Stimulated activated CD8-positive, alpha-beta memory T cell treated with anti-CD3 and anti-CD28 coated beads, Interleukin-15, amount 100 ng/mL, for 1 hour (primary cell): ENCODE measurements at places on chromosomes 12 and 14.

GRCh38 chr12:63023926-63024325 is 89.0 kb upstream of the PPM1H start:
- DNase-seq, result no peak

- DNase-seq, result no peak
These were observed 147.3 kb downstream of the ADGRD1 start for GRCh38 chr12:131101006-131101405.

- no peak for DNase-seq
These were observed at the start of gene LPAR5 for GRCh38 chr12:6635856-6636531. Gene LPAR5 (minus strand): TSS chr12:6635959. CDS start chr12:6621248, 14,711 bp downstream.

DNA sequence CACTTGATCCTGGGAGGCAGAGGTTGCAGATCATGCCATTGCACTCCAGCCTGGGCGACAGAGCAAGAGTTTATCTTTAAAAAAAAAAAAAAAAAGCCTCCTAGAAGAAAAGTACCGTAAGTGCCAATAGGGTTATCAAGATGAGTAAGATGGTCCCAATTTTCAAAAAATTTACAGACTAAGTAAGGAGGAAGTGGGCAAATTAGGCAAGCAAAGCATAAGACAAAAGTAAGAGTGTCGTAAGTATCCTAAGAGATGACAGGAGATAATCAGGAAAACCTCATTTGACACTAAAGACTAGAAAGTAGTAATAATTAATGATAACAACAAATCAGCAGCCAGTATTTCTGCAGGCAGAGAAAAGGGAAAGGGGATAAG is 12.2 kb downstream of the PYM1 start:
- DNase-seq, result no peak

DNA sequence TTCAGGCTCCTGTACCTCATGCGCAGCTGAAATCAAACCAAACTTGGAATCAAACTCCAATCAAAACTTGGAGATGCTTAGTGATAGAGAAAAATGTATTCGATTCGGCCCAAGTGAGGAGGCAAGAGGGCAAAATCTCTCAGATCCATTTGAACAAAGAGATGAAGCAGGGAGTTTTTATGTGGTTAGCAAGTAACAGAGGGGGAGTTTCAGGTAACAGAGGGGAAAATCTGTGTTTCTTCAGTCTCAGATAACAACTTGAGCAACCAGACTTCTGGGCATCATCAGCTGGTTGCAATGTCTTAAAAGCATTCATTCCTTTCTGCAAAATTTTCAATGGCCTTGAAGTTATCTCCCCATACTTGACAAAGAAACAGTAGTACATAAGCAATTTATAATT is 245.1 kb upstream of the AVPR1A start:
- no peak for DNase-seq

- DNase-seq, result no peak
These were observed 26.7 kb upstream of the LRTM2 start for GRCh38 chr12:1793426-1794210.

DNA sequence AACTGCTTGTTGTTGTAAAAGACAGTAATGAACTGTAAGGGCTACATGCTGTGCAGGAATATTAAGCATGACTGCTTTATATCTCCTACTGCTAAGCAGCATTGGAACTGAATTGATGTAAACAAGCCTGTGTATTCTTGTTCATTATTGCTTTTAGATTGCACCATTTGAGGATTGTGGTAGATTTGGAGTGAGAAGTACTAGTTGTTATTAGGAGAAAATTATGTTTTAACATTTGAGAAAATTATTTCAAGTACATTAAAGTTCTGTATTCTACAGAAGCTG is 212.7 kb downstream of the ERC1 start:
- no peak for DNase-seq

- no peak for DNase-seq
These were observed 4.3 kb upstream of the MMP19 start for GRCh38 chr12:55847033-55847432.

GRCh38 chr14:31920989-31921650 is 156.0 kb upstream of the ARHGAP5 start:
- DNase-seq, result no peak

- DNase-seq, result no peak
These were observed 122.5 kb downstream of the SLC15A5 start for GRCh38 chr12:16154990-16155389.

DNA sequence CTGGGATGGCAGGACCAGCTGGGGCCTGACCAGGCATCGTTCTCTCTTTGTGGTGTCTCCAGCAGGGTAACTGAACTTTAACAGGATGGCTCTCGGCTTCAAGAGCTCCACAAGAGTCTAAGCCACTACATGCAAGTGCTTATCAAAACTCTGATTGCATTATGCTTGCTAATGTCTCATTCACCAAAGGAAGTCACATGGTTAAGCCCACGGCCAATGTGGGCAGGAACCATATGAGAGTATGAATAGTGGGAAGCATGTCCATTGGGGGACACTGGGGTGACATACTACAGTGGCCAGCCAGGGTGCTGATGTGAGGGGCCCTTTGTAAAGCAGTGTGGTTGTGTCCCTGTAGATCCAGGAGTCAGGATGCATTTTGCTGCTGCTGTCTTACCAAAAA is 35.0 kb upstream of the KCNA5 start:
- no peak for DNase-seq

GRCh38 chr14:26338231-26338630 is 259.6 kb downstream of the NOVA1 start:
- no peak for DNase-seq

DNA sequence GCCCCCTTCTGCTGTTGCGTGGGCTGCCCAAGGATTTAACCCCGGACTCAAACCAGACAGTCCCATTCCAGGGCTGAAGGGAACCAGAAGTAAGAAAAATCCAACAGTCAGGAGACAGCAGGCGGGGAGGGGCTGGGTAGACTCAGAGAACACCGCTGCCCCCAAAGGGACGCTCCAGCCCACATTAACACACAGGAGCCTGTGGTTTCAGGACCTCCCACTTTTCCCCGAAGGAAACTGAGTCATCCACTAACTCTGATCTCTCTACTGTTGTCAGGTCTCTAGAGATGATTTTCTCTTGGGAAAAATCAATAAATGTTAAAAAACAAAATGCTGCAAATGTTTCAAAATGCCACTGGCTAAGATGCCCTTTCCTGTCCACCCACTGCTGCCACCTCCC is 41.6 kb downstream of the FBXO21 start:
- DNase-seq, result no peak

DNA sequence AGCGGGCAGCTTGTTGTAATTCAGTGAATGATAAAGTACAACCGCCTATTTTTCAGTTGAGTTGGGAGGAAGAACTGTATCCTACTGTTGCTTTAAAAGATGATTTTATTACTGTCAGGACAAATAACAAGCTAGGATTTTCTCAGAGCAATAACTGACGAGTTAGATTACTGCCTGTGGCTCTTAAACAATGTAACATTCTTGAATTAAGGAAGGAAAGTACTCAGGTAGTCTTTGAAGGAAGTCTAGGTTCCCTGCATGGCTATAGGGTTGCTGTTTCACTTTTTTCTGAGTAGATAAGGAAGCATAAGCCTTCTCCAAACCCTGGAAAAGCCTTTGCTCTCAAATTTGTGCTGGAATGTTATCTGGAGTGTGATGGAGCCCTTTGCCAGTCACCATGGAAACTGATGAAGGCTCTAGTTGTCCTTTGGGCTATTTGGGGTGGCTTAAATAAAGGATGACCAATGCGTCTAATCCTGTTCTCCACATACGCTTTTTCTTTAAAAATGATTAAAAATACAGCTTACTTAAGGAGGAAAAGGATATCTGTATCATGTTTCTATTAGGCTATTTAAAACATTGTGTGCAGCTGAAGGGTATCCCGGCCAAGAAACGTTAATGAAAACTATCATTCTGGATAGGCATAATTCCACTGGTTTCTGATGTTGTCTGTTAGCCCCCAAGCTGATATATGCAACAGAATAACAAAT is 17.7 kb downstream of the NUBPL start:
- no peak for DNase-seq

DNA sequence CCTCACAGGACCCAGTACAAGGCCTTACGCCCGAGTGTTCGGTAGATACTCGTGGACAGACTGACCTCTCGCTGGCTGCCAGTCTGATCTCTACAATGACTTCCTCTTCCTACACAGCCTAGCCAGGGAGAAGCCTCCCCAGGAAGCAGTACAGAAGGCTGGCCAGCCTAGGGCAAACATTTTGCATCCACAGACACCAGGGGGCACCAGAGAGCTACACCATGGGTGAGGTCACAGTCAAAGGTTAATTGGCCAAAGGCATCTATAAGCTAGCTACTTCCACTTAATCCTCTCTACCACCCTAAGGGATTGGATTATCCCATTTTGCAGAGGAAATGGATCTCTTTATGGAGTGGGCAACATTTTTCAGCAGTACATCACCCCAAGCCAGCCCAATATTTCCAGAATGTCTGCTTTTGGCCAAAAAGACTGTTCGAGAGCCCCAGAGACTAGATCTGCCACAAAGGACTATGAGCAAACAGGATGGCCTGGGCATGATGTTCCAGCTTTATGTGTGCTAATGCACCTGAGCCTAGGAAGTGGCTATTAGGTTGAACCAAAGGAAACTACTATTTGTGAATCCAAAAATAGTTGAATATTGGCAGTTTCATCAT is 14.6 kb upstream of the PNMA1 start:
- peak; percentile 86 for DNase-seq

DNA sequence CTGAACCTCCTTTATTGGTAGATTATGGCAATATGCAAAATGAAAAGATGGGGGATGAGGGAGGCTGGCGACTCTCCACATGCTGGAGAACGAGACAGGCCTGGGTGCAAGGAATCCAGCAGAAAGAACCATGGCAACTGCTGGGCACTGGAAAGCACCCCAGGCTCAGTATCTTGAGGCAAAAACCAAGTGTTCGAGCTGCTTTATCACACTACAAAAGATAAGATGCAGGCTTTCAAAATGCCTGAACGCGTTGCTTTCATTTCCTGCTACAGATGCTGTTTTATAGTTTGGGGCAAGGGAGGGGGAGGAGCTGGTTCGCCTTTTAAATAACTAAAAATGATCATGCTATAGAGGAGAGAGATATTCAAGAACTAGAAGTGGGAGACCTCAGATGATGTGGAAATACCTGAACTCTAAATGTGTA is 38.9 kb downstream of the NIN start:
- no peak for DNase-seq

GRCh38 chr14:32372154-32372553 is 43.1 kb downstream of the AKAP6 start:
- DNase-seq, result no peak

- no peak for DNase-seq
These were observed 9.4 kb downstream of the SART3 start for GRCh38 chr12:108551535-108551934.

- no peak for DNase-seq
These were observed 438.9 kb downstream of the ADAMTS20 start for GRCh38 chr12:43113135-43113534.

- DNase-seq, result no peak
These were observed 44.5 kb upstream of the ESRRB start for GRCh38 chr14:76331328-76332011.

GRCh38 chr14:90820958-90821357 is 4.7 kb upstream of the TTC7B start:
- peak; percentile 33 for DNase-seq

DNA sequence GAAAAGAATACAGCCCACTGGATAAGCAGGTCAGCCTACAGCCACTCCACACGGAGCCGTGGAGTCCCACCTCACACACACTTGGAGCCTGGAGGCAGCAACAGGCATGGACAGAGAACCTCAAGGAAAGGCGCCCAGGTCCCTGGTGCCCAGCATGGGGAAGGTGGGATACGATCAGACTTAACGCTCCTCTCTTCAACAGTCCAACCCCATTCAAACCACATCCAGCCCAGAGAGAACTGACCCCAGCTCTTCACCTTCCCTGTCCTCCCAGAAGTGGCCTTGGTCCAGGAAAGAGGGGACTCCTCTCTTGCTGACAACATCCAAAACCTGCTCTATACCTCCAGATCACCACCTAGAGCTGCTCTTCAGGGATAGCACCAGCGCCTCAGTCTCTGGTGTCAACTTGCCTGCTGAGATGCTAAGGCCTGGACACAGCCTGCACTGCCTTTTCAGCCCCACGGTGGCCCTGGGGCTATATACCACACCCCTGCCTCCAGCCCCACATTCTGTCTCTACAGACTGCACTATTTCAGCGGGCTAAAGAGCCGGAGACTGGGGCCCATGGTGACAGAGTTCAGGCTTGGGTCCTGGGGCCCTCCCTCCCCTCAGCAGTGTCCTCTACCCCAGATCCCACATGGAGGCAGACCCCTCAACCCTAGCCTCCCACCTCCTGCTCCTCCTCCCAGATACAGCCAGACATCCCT is 7.0 kb downstream of the ADCY6 start:
- DNase-seq, result no peak

- no peak for DNase-seq
These were observed 132.3 kb downstream of the EML1 start for GRCh38 chr14:99925471-99925870.

GRCh38 chr12:77943466-77943865 is 112.8 kb downstream of the NAV3 start:
- no peak for DNase-seq

DNA sequence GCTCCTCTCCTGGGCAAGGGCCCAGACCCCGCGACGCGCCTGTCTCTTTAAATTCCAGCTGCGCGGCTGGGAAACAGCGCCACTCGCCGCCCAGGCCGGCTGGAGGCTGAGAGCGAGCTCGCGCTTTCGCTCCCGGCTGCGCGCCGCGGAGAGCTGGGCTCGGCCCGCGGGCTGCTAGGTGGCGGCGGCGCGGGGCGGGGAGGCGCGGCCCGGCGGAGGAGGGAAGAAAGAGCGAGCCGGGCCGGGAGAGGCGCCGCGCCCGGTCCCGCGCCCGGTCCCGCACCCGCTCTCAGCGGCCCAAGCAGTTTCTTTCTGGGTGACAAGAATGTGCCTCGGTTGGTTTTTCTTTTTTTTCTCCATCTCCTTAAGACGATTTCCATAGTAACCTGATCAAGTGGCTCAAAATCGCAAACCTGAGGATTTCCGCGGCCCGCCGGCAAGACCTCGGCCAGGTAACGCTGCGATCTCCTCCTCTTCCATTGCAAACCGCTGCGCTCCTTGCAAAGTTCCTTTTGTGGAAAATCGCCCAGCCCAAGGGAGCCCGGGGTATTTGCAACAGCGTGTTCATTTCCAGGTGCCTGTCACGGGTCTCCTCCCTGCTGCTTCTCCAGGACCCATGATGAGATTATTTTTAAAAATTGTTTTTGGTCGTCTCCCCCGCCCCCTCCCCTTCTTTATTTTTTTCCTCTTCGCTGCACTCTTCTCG is 259.5 kb upstream of the E2F7 start:
- no peak for DNase-seq

- no peak for DNase-seq
These were observed 104.7 kb downstream of the RFLNA start for GRCh38 chr12:124399622-124400021.

GRCh38 chr14:63910583-63911363 is 58.0 kb downstream of the SYNE2 start:
- no peak for DNase-seq

- DNase-seq, result no peak
These were observed 143.9 kb upstream of the TMEM132C start for GRCh38 chr12:128123096-128123495.

DNA sequence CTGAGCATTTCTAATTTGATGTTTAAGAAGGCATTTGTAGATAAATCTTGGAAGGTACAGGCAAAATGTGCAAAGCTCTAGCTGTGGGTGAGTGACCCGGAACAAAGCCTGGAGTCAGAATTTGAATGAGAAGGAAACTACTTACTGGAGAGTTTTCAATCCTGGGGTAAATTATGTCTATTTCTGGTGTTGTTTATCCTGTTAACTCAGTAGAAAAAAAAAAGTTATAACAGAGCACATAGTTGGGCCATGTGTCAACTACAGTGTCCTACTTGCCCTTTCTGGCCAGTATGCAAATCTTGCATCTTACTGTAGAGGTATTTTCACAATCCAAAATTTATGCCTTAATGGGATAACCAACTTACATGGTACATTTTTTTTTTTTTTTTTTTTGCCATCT is 182.3 kb downstream of the SYNE2 start:
- DNase-seq, result no peak

- no peak for DNase-seq
These were observed 1.1 kb downstream of the MIS18BP1 start for GRCh38 chr14:45251912-45252311.
